ENCODE measurements at places on chromosomes 12 and 14.

DNA sequence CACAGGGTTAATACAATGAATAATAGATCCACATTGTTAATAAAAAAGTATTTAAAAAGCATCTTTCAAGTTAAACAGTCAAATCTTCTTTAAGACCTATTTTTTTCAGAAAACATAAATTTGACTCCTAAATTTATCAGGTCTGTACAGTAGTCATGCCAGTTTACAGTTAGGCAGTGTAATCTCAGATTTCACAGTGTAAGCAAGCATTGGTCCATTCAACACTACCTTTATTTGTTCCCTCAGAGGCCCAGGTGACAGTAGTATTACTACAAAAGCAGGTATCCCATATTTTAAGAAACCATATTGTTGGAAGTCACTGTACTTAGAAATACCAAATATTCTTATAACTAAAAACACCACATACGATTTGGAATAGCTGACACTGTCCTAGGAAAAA, 6.1 kb downstream of the ATP2B1 start:
- no peak for DNase-seq

- no peak for DNase-seq
These were observed 435.0 kb downstream of the GXYLT1 start for GRCh38 chr12:41709463-41710285.

DNA sequence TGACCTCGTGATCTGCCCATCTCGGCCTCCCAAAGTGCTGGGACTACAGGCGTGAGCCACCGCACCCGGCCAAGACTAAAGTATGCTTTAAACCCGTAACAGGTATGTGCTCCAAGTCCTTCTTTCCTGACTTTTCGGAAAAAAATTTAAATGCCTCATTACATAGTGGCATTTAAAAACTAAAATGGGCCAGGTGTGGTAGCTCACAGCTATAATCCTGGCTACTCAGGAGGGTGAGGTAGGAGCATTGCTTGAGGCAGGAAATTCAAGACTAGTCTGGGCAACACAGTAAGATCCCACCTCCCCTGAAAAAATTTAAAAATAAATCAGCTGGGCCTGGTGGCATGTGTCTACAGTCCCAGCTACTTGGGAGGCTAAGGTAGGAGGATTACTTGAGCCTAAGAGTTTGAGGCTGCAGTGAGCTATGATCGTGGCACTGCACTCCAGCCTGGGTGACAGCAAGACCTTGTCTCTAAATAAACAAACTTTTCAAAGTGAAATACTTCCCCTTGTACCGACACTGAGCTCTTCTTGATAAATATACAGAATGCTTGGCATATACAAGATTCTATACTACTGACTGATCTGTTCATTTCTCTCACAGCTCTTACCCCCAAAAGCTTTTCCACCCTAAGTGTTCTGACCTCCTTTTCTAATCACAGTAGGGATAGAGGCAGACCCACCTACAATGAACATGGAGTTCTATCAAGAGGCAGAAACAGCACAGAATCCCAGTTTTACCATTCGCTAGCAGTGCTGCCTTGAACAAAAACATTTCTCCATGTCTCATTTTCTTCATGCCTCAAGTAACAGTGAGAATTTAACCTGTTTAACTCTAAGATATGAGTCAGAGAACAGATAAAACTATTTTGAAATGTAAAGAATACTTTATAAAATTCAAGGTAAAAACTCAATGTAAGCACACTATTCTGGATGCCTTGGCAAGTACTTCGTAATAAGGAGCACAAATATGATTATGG, 7.9 kb downstream of the PPP4R3A start:
- DNase-seq: no peak

- DNase-seq: no peak
These were observed 5.5 kb downstream of the CNTN1 start for GRCh38 chr12:40697566-40698259.

DNA sequence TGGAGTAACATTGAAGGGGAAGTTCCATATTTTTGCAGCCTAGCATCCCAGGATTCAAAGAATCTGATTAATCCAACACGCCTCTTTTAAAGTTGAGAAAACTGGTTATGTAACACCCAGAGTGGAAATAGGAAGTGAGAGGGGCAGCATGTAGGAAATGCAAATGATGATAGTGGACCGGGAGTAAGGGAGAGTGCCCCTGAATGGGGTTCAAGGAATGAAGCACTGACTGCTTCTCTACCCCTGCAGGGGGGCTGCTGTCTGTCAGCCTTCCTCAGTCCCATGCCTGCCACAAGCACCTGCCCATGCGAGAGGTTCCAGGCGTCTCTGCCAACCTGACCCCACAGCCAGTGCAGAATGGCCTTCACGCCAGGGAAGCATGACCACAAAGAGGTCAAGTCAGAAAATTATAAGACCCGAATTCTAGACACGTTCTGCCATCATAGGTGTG, 126.5 kb upstream of the CCND2 start:
- no peak for DNase-seq

DNA sequence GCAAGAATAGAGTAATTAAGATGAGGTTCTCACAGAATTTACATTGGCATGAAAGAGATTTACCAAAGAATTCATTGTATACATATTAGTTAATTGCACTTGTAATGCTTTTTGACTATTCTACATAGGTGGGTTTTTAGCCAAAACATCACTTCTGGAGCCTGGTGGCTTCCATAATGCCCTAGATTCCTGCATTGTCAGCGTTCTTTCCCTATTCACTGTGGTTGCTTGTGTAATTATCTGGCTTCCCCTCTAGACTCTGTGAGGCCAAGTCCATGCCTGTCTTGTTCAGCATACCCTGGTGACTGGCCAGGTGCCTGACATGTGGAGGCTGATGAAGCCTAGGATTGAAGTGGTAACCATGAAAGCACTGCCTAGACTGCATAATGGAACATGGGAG, 41.2 kb downstream of the TDP1 start:
- no peak for DNase-seq

- DNase-seq: no peak
These were observed 53.2 kb downstream of the AMN start for GRCh38 chr14:102975662-102976061.

GRCh38 chr12:31406345-31406744, 80.4 kb upstream of the SINHCAF start:
- no peak for DNase-seq

- no peak for DNase-seq
These were observed 509.1 kb downstream of the DIO2 start for GRCh38 chr14:79702197-79702596.

DNA sequence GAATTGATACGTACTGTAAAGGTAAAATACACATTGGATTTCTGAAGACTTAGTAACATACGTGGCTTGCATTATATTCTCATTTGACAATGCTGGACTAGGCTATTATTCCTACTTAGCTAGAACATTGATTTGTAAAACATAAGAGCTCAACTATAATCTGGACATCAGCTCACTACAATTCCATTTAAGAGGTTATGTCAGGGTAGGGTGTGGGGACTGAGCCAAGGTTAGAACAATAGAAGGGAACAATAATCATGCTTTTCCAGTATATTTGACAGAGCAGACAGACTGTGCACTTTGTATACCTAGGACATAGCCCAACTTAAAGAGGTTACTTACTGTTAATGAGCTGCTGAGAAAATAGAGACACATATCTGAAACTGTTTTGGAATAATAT, 10.8 kb downstream of the ZCRB1 start:
- no peak for DNase-seq

DNA sequence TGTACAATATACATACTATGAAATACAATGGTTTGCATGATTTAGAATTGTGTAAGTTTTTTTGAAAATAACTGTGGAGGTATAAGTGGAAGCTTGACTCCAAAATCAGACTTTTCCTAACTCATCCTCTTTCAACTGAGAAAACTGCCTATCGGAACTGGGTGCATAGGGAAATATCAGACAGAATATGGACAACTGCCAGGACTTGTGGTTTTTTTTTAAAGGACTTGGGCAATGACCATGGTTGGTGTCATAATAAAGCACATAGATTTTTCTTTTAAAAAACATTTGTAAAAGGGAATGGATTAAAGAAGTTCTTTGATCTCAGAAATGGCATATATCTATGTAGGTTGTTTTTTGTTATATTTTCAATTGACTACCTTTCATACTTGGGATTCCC, 53.3 kb upstream of the LRRK2 start:
- no peak for DNase-seq

DNA sequence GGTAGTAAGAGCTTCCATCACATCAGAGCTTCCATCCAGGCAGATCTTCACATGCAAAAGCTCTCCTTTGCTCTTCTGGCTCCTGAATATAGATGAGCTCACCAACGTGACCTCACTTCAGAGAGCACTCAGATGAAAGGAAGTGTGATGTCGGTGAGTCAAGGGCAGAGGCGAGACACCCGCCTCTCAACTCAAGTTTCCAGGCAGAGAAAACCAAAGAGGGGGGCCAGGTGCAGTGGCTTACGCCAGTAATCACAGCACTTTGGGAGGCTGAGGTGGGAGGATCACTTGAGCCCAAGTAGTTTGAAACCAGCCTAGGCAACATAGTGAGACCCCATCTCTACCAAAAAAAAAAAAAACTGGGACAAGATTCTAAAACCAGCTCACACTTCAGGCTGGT, 126.9 kb downstream of the DUSP6 start:
- DNase-seq: no peak

GRCh38 chr14:77109656-77110055, 11.6 kb downstream of the CIPC start:
- no peak for DNase-seq

- no peak for DNase-seq
These were observed 18.2 kb downstream of the SDSL start for GRCh38 chr12:113440336-113440735.

DNA sequence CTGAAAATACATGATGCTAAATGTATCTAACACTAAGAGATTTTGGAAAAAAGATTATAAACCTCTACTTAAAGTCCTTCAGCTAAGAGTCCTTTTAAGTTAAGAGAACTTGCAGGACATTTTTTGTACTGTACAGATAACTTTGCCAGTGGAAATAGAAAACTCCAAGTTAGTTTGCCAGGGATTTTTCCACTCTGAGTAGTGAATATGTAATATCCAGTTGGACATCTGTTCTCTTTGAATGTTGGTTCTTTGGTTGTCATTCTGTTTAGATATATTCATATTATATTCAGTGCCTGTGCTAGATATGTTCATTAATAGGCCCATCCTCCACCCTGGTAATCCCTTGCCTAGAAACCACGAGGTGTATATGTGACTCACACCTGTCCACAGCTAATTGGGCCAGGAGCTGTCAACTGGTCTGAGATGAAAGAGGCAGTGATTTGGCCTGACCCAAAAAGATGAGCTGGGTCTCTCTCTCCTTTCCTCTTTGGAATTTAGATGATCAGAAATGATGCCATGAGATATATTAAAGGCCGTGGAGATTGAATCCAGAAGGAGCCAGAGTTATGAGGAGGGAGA, 261.0 kb upstream of the LRIG3 start:
- no peak for DNase-seq

GRCh38 chr12:108457006-108457733, 57.9 kb upstream of the FICD start:
- DNase-seq: peak; percentile 17
